ENCODE measurements at places on chromosomes 5 and 9. TPM values are rescaled to one million over a fixed set of nuclear protein-coding genes. Genes with fewer than 3 reads are reported as not detected.
A peak's percentile ranks its signal among the peaks of the same experiment; 100 is the strongest.

The NUTM2G gene
- not detected for total RNA-seq

- peak; percentile 16 for DNase-seq
Observed at GRCh38 chr5:154647114-154647760, 107.9 kb upstream of the LARP1 start.

The ABL1 gene
- total RNA-seq, result 19.8 TPM

- peak; percentile 60 for DNase-seq
Observed at GRCh38 chr5:100668511-100668910, 133.3 kb downstream of the FAM174A start.

The MARCHF11 gene
- not detected for total RNA-seq

DNA sequence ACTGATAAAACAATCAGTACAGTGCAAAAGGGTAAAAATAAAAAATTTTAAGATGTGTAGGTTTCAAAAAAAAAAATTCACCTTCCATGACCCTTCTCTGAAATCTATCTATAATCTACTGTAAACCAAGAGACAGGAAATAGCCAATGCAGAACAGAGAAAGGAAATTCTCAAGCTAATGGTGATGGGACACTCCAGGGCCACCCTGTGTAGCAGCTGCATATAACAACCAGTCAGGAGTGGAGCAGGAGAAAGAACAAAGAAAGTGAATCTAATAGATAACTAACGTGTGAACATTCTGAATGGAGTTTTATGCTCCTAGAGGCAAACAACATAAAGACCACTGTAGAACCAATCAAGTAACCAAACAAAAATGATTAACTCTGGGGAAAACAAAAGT lies 16.6 kb downstream of the SPTLC1 start:
- DNase-seq, result peak; percentile 16

GRCh38 chr9:33436445-33436844 lies 10.9 kb downstream of the AQP3 start:
- DNase-seq, result no peak

The PCDHB4 gene
- 0.22 TPM for total RNA-seq

The LCP2 gene
- total RNA-seq, result 0.22 TPM

DNA sequence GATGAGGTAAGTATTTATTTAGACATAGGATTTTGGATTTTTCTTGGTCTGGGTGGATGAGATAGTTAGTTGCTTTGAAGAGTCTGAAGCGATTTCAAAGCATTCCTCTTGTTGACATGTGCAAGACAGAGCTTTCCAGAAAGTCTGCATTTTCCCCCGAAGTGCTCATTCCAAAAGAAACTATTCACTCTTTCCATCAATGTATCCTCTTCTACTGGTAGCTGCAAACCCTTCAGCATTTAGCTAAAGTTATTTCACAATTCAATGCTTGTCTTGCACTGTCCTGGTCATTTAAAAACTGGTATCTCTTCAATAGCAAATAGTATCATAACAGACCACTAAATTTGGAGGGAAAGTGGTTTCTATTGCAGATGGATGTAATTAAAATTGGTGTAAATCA lies 13.0 kb downstream of the NREP start:
- DNase-seq, result no peak

DNA sequence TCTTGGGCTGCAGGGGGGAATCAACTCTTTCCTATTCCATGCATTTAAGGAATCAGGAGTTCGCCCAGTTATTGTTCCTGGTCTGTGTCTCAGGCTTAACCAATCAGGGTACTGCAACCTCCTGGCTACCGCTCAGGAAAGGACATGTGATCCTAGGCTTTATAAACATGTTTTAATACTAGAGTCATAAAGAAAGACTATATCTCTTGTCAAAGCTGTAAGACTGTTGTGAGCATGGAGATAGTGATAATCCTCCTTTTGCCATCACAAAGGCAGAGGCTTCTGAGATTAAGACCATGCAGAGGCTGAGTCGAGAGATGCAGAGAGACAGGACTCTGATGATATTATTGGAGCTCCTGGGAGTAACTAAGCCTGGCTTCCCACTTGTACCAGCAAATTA lies 137.0 kb downstream of the YIPF5 start:
- no peak for DNase-seq

DNA sequence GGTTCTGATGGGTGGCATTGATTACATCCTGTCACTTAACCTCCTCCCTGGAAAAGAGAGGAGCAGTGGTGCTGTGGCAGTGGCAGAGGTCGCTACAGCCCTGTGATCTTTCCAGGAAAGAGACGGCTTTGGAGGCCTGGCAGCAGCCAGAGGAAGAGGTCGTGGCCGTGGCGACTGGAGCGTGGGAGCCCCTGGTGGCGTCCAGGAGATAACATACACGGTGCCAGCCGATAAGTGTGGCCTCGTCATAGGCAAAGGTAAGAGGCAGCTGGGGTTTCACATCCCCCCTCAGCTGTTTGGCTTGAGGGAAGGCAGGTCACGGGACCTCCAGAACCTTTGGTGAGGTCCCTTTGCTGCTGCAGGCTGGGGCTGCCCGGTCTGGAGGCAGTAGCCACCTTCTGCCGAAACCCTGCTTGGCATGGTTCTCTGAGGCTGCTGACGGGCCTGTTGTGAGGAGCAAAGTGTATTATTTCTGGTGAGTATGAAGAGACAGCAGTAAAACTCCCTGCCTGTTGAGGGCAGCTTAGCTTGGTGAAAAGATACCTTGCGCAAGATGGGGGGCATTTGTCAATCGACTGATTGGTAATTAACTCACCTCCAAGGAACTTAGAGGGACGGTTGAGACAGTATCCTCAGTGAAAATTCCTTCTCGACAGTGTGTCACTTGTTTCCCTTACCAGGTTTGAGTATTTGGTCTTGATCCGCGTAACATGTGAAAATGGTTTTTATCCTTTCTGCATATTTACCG lies 38.0 kb upstream of the PRDM12 start:
- no peak for DNase-seq

- no peak for DNase-seq
Observed at GRCh38 chr5:135846311-135846710, 11.8 kb downstream of the SLC25A48 start.

The IGFBPL1 gene
- under 0.01 TPM for total RNA-seq

GRCh38 chr9:35397923-35398322 lies 92.0 kb upstream of the RUSC2 start:
- no peak for DNase-seq

The DBN1 gene
- 88.9 TPM for total RNA-seq

DNA sequence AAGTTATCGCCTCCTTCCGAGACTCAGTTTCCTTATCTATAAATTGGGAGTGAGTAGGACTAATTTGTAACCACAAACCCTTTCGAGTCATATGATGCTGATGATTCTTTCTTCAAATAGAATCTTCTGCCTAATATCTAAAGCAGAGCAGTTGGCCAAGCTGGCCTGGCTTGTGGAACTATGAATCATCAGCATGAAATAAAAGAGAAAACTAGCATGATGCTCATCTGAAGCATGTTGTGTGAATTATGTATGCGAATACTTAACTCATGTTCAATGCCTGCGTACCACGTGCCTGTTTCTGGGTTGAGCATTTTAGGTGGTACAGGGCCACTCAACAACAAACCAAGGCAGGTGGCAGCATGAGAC lies 15.0 kb upstream of the ORM1 start:
- no peak for DNase-seq

- DNase-seq, result no peak
Observed at GRCh38 chr5:66560371-66560770, 35.8 kb upstream of the MAST4 start.

The IZUMO3 gene
- total RNA-seq, result not detected

- DNase-seq, result peak; percentile 59
Observed at GRCh38 chr5:36305571-36306326, 4.0 kb upstream of the RANBP3L start.

DNA sequence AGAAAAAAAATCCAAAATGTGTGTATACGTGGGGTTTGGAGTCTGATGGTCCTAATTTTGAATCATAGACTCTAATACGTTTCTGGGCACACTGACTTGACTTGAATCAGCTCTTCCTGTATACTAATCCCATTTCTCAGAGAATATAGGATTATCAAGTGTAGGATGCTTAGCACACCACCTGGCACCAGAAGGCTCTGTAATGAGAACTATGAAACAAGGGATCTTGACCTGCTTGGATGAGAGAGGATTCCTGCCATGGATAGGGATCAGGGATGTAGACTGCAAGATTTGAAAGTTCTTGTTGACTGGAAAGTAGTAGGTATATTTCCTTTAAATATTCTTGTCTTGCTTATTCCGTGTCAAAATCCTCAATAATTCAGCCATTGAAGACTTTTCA lies 7.8 kb downstream of the HSPA4 start:
- DNase-seq, result no peak

DNA sequence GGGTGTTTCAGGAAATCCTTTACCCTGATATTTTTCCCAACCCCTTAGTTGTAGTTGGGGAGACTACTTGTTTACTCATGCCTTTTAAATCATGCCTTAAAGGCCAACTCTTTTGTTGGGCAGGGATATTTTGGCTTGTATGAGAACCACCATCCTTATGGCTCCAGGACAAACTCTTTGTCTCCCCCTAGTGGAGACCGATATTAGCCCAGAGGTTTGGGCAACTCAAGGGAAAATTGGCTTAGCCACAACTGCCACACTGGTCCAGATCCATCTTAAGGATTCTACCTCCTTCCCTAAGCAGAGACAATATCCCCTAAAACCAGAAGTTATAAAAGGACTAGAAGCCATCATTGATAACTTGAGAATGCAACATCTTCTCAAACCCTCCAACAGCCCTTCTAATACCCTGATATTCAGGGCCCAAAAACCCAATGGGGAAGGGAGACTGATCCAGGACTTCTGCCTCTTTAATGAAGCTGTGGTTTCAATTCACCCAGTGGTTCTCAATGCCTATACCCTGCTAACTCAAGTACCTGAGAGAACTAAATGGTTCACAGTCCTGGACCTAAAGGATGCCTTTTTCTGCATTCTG lies 100.9 kb upstream of the HCN1 start:
- DNase-seq, result no peak

- DNase-seq, result peak; percentile 18
Observed at GRCh38 chr5:42952578-42952974, 87.5 kb downstream of the ANXA2R start.

- DNase-seq, result no peak
Observed at GRCh38 chr5:68334553-68334886, 119.0 kb downstream of the PIK3R1 start.

- peak; percentile 92 for DNase-seq
Observed at GRCh38 chr9:73869264-73869663, 627.9 kb upstream of the RORB start.

DNA sequence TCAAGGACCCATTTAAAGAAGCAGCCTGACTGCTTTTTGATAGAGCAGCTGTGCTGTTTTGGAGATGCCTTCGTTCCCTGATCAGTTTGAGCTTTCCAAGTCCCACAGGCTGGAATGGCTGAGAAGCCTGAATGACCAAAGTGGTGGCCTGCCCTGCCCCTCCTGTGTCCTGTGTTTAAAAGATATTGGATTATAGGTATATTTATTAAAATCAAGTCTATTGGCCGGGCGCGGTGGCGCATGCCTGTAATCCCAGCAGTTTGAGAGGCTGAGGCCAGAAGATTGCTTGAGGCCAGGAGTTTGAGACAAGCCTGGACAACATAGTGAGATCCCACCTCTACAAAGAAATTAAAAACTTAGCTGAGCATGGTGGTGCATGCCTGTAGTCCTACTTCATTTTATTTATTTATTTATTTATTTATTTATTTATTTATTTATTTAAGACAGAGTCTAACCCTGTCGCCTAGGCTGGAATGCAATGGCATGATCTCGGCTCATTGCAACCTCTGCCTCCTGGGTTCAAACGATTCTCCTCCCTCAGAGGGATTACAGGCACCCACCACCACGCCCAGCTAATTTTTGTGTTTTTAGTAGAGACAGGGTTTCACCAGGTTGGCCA lies 87.7 kb downstream of the CACNA1B start:
- DNase-seq, result no peak

DNA sequence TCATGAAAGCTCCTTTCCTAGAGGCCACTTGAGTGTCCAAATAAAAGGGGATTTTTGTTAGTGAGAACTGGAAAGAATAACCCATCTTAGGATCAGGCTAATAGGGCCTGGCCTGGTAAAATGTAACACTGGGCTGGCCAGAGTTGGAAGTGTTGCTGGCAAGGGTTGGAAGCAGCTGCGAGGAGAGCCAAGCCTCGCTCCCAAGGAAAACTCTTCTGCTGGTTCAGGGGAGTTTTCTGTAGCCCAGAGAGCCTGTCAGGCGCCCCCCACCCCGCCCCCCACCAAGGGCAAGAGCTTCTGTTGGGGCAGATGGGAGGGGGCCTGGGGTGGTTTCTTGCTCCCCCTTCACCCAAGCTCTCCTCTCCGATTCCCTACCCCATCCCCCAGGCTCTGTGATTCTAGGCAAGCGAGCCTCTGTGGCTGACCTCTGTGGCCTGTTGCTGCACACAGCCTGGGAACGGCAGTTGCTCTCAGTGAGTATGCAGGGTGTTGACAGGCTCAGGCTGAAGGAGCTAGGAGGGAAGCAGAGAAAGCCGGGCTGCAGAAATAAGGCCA lies 547.8 kb downstream of the CCDC171 start:
- DNase-seq, result no peak

The LIX1 gene
- total RNA-seq, result not detected

The FOXD4L4 gene
- total RNA-seq, result under 0.01 TPM

DNA sequence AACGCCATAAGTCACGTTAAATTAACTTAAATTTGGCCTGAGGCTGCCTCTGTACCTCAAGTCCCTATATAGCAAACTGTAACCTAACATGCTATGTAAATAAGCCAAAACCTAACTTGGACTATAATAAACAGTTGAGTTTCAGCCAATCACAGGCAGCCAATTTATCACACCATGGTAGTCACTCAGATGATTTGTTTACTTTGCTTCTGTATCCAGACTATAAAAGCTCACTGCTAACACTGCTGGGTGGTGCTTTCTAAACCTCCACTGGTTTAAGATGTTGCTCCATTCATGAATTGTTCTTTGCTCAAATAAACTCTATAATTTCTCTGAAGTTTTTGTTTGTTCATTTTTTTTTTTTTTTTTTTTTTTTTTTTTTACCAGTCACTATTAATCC lies 62.8 kb downstream of the TRPM3 start:
- DNase-seq, result no peak

- no peak for DNase-seq
Observed at GRCh38 chr5:169429044-169429443, 128.1 kb upstream of the SLIT3 start.
